Ascending aorta (tissue), 2 donors: ENCODE measurements at places on chromosomes 2 and 18. TPM values are rescaled to one million over a fixed set of nuclear protein-coding genes. Genes with fewer than 3 reads are reported as not detected.

GRCh38 chr2:224584785-224585210 lies 365 bp downstream of the CUL3 start:
- no peak for DNase-seq

- DNase-seq: no peak
Observed at GRCh38 chr2:10493634-10494281, 45.6 kb upstream of the ODC1 start.

GRCh38 chr2:9753665-9754531 lies 89.4 kb upstream of the TAF1B start:
- no peak for DNase-seq

Gene IFIH1
- 11.8 TPM for total RNA-seq

Gene TNS1
- 1,334 TPM for total RNA-seq

Gene PAX8
- total RNA-seq: 0.11 TPM

Gene RAPH1
- 49.8 TPM for total RNA-seq

Gene GALR1
- total RNA-seq: not detected

Gene UGT1A7
- total RNA-seq: not detected
